Endothelial cell of umbilical vein (primary cell): ENCODE measurements at places on chromosomes 16 and 17. TPM values are rescaled to one million over a fixed set of nuclear protein-coding genes. Genes with fewer than 3 reads are reported as not detected.

DNA sequence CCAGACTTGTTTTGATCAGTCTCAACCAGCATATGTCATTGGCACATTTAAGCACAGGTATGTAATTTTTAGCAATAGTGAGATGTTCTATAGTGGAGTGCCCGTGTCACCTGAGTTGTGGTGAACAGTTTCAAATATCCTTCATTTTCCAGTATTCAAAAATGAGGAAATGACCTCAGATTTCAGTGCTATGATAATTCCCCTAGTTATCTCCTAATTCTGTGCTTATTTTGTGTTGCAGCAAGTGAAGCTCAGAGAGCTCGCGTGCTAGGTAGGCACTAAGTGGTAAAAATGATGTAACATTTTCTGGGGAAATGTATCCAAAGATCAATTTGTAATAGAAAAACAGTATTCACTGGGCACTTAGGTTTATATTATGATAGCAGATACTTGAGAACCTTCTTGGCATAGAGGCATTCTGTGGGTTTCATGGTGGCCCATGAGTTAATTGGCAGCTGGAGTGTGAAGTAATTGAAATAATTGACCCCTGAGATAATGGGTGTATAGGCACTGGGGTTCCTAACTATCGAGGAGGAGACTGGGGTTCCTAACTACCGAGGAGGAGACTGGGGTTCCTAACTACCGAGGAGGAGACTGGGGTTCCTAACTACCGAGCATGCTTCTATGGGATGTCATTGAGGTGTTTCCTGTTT is 159.1 kb downstream of the PRKCA start:
- DNase-seq = no peak

- no peak for DNase-seq
Observed at GRCh38 chr17:10605221-10605783, 51.8 kb downstream of the MYH3 start.

DNA sequence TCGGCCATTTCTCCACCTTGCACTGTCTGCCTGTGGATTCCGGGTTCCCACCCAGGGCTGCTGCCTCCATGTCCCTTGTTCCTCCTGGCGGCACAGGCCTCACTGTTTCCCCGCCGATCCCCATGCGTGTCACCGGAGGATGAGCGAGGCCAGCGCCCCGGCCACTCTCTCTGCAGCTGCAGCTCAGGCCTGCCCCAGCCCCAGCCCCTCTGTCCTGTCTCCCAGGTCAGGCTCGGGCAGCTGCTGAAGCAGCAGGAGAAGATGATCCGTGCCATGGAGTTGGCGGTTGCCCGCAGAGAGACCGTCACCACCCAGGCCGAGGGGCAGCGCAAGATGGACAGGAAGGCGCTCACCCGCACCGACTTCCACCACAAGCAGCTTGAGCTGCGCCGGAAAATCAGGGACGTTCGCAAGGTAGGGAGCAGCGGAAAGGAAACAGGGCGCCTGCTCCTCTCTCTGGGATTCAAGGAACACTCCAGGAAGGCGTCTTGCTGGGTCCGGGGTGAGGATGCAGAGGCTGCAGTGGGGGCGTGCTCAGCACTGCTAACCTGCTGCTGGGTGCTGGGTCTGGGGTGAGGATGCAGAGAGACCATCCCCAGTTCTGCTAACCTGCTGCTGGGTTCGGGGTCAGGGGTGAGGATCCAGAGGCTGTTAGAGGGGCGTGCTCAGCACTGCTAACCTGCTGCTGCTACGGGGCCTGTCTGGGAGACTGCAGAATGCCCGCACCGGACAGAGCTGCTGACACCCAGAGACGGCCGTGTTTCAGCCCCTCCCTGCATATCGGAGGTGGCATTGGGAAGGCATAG is 6.1 kb upstream of the GAA start:
- DNase-seq = no peak

GRCh38 chr17:61467416-61468262 is 15.4 kb downstream of the TBX4 start:
- DNase-seq = peak; percentile 11

DNA sequence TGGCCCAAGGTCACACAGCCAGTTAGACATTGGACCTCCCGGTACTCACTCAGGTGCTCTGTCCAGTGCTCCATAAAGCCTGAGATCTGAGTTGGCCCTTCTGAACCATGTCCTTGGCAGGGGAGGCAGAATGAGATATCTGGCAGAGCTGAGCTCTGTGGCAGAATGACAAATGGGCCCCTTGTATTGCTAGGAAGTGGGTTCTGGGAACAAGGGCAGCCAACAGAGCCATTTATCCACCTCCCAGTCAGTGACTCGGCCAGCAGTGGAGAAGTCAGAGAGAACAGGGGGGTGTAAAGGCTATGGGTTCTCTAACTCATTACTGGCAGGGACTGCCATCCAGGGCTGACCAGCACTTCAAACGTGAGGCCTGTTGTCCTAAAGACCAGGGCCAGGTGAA is 117.1 kb upstream of the NLRP1 start:
- DNase-seq = no peak

DNA sequence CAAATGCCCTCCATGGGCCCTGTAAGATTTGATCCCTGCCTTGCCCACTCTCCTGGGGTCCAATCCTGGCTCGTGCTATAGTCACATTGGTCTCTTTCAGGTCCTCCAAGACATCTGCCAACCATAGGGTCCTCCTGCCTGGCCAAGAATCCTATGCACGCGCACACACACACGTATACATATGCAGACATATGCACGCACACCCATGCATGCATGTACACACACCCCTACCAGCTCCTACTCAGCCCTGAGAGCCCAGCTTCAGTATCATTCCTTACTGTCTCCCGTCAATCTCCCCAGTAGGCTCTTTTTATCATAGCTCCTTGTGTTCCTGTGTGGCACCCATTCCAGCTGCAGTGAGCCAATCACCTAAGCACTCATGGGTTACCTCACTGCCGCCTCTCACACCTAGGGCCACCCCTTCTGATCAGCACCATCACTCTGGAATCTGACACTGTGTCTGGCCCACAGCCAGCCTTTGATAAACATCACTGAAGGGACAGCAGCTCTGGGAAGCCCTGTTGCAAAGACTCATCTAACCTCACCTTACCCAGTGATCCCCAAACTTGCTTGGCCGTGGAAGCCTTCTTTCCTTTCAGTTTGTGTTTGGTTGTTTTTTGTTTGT is 7.9 kb upstream of the DNAH17 start:
- no peak for DNase-seq

GRCh38 chr16:4690946-4691665 is 2.3 kb upstream of the NUDT16L1 start:
- no peak for DNase-seq

DNA sequence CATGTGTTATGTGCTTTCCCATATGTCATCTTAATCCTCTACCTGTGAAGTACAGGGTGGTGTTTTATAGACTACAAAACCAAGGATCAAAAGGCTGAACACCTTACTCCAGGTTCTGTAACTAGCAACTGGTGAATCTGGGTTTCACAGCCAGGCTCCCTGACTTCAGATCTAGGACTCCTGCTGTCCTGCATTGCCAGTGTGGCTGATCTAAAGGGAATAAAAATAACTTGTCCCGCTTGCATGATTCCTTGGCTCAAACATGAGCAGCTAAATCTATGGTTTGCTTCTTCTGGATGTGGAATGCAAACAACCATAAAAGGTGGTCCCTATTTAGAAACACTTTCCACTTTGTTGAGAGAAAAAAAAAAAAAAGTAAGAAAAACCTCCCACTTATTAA is 3.7 kb upstream of the VWA3A start:
- no peak for DNase-seq

DNA sequence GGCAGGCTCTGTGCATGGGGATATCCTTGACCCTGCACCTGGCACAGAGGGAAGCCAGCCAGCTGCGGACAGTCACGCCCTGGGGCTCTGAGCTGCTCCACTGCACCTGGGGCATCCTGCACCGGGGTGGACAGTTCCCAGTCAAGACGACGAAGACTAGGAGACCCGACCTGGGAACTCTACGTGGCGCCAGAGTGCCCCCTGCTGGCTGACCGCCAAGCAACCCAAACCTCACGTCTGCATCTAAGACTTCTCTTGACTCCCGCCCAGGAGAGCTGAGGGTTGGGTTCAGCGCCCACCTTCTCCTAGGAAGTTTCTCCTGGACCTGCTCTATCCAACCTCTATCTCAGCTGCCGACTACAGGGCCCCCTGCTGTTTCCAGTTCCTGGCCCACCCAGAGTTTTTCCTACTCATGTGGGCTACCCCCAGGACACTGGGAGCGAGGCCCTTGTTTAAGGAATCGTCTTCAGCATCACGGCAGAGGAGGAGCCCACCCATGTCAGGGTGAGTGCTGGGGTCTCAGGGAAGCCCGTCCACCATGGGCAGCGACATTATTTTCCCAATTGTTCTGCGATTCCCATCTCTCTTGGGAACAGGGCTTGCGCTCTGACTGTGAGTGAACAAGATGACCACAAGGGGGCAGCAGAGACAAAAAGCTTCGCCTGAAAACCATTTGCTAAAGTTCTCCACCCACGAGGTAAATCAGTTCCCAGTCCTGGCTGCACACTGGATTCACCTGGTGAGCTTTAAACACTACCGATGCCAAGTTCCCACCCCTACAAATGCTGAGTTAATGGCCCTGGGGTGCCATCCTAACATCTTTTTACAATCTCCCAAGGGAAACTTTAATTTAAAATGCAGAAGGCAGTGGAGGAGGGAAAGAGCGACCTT is 29.3 kb downstream of the TLE7 start:
- peak; percentile 59 for DNase-seq

DNA sequence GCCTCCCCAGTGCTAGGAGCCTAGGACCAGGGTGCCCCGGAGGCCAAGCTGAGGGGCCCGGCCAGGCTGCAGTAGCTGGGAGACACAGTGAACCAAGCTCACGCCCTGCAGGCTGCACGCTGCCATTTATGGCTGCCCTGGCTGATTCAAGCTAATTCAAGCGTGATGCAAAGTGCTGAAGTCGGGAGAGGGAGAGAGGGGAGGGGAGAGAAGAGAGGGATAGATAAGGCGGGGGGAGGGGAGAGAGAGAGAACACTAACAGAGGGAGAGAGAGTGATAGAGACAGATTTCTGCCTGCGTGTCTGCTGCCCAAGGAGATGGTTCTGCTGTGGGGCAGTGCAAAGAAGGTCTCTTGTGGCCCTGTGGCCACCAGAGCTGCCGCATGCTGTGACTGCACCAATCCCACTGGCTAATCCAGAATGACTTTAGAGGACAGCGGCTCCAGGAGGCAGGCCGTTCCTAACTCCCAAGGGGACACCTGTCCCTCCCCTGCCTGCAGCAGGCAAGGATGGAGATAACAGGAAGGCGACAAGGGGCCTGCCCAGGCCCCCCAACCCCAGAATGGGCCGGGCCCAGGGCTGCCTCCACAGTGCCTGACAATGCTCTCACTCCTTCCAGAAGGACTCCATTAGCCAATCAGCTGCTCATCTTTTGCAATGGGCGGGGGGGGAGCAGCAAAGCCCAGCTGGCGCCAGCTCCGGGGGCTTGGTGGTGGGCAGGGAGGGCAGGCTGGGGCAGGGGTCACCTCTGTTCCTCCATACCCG is 12.9 kb downstream of the MXRA7 start:
- no peak for DNase-seq

GRCh38 chr16:57146735-57147134 is 39.1 kb downstream of the PSME3IP1 start:
- DNase-seq = no peak

DNA sequence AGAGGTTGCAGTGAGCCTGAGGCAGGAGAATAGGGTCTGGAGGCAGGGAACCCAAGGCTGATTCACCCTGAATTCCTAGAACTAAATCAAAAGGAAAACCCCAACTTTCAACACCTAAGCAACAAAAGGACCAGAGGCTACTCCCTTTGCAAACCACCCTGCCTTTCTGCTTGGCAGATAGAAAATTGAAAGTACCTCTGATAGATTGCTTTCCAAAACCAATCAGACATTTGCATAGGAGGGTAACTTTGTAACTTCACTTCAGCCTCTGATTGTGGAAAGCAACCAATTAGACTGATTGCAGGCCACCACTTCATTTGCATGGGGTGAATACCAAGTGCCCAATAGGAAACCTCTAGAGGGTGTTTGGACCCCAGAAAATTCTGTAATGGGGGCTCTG is 10.9 kb upstream of the TMEM98 start:
- no peak for DNase-seq

GRCh38 chr16:88437367-88437964 is 15.6 kb upstream of the ZFPM1 start:
- peak; percentile 17 for DNase-seq

DNA sequence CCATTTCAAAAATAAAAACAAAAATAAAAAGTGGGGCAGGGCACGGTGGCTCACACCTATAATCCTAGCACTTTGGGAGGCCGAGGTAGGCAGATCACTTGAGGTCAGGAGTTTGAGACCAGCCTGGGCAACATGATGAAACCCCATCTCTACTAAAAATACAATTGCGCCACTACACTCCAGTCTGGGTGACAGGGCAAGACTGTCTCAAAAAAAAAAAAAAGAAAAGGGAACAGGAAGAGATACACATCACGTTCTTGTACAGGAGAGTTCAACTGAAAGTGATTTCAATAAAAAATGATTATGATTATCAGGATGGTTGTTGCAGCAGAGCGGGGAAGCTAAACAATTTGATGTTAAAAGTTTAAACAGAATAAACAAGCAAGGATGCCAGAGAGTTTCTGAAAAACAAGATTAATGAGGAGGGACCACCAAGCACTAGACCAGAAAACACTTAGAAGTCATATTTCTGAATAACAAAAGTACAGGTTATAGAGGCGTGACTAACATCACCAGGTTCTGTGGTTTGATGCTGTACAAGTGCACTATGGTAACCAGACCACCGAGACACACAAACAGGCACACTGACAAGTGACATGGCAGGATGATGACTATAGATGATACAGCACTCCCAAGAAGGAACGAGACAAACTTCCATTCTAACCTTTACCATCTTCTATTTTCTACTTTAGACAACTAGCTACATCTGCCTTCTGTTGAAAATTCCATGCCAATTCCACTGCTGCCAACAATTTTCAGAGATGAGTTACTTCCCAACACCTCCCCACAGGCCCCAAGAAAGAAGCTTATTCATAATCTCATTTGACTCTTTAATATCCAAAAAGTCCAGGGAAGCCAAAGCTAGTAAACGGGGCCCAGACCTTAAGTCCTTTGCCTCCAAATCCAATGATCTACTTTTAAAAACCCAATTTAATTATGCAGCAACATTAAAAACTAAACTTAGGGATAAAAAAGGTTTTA is 11.8 kb downstream of the DNAJA2 start:
- no peak for DNase-seq

- DNase-seq = no peak
Observed at GRCh38 chr17:5919089-5919488, 151.1 kb upstream of the WSCD1 start.

- DNase-seq = no peak
Observed at GRCh38 chr16:4610011-4611005, 4.4 kb downstream of the UBALD1 start.

GRCh38 chr17:14143688-14144087 is 74.4 kb downstream of the COX10 start:
- no peak for DNase-seq

- DNase-seq = no peak
Observed at GRCh38 chr16:74186561-74186971, 110.0 kb upstream of the PSMD7 start.

GRCh38 chr17:34562387-34562786 is 17.0 kb upstream of the TMEM132E start:
- no peak for DNase-seq

- no peak for DNase-seq
Observed at GRCh38 chr16:67961551-67961957, 6.9 kb downstream of the SLC12A4 start.

KRT39 gene
- total RNA-seq = not detected in 2 replicates

CD300E gene
- total RNA-seq = not detected in 2 replicates

ACSM2A gene
- not detected in 2 replicates for total RNA-seq

PABPN1L gene
- total RNA-seq = not detected in 2 replicates

RFWD3 gene
- 47.6 and 51.6 TPM in 2 replicates for total RNA-seq

CES1 gene
- total RNA-seq = not detected in 2 replicates

PPL gene
- total RNA-seq = 0.05 and 0.20 TPM in 2 replicates

MILR1 gene
- 1.2 and 1.6 TPM in 2 replicates for total RNA-seq
